ENCODE measurements at places on chromosomes 7 and 10.

DNA sequence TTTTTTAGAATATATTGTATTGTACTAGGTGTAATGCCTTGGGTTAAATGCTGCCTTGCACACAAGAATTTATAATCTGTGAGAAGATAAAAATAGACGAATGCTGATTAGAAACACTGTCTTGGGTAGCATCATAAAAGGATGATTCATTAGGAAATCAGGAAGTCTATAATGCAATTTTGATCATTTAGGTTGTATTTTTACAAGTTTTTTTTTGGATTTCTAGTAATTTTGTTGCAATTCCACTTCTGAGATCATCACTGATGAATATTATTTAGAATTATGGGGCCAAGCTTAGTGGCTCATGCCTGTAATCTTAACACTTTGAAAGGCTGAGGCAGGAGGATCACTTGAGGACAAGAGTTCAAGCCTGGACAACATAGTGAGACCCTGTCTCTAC, 29.6 kb downstream of the WBP1L start:
- DNase-seq, result no peak

DNA sequence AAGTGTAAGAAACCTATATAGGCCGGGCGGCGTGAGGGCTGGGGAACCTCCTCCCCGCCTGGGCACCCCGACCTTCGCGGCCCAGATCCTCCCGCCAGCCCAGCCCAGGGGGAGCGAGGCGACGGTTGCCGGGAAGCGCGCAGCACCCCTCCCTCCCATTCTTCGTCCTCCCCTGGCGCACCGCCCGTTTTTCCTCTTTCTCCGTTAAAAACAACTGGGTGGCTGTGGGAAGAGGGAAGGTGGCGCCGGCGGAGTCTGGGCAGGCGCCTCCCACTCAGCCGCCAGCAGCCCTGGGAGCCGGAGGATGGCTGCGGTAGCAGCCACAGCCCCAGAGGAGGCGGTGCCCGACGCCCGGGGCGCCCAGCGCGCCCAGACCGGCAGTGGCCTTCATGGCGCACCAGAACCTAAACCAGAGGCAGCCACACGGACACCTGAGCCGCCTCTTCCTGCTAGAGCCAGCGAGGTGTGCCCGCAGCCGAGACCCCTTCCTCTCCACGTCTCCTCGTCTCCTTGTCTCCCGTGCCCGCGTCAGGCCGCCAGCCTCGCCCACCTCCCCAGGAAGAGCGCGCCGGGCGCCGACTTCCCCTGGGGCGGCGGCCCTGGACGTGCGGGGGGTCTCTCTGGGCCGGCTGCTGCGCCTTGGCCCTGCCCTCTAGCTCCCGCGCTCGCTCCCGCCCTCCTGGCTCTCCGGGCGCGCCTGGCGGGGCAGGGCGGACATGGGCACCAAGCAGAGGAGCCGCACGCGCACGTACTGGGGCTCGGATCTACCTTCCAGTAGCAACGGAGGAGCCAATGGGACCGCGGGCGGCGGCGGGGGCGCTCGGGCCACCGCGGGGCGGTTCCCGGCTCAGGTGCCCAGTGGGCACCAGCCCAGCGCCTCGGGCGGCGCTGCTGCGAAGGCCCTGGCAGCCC, 32.8 kb upstream of the SFTPD start:
- no peak for DNase-seq

DNA sequence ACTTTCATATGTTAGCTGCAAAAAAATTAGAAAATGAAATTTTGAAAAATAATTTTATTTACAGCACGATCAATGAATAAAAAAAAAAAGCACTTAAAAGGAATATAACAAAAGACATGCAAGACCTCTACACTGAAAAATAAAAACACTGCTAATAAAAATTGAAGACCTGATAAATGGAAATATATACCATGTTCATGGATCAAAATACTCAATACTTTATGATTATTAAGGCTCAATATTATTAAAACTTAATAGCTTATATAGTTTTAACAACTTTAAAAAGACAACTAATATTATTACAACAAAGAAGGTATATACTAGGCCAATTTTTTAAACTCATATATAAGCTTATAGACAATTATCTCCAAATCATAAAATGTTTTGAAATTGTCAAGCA, 143.0 kb downstream of the GFRA1 start:
- DNase-seq, result no peak

- DNase-seq, result no peak
These were observed 328.1 kb upstream of the STEAP1 start for GRCh38 chr7:89826121-89826520.

- no peak for DNase-seq
These were observed 136.0 kb upstream of the WNT16 start for GRCh38 chr7:121192834-121193233.

GRCh38 chr10:12350167-12350872, 973 bp downstream of the CAMK1D start:
- DNase-seq, result peak; percentile 42

- no peak for DNase-seq
These were observed 45.3 kb downstream of the ABI1 start for GRCh38 chr10:26815500-26815899.
